ENCODE measurements at places on chromosomes 1 and 21.

GRCh38 chr1:5423109-5423508 lies 569.1 kb downstream of the NPHP4 start:
- no peak for DNase-seq

DNA sequence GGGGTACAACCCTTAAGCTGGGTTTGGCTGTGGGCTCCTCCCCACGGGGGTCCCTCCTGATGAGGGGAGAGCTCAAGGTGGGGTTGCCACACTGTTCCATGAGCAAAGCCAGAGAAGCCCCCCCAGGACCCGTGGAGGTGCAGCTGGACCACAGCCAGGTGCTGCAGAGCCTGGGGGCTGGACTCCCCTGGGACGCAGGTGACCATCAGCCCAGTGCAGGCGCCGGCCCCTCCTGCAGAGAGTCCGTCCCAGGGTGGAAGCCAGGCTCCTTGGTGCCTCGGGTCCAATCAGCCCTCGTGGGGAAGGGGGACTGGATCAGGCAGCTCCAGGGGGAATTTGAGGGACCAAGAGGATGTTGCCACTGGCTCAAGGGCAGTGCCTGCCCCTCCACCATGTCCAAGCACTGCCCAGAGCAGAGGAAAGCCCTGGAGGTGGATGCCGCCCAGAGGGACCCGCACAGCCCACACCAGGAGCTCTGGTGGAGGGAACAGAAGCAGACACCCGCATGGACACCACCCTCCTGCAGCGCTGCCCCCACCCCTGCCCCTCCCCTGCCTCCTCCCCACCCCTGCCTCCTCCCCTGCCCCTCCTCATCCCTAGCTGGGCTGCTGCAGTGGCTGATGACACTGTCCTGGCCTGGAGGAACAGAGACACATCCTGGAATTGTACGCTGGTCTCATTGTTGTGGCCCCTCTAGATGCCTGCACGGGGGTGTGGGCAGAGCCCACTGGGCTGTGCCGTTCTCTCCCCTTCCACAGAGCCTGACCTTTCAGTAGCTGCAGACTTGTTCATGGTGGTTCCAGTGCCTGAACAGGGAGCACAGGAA lies 30.8 kb upstream of the COL18A1 start:
- no peak for DNase-seq

DNA sequence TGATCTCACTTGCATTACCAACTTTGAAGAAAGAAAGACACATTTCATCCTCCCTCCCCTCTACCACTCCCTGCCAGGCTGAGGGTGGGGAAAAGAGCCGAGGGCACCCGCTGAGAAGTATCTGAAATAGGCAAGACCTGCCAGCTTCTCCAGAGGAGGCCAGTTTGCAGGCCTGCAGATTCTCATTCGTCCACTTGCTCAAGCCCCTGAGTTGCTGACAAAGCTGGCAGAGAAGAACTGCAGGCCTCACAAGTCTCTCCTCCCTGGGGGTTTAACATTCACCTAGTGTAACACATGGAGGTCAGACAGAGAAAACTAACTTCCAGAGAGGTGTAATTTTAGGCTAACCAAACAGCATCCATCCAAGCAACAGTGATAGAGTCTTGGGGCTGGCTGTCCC lies 376.4 kb downstream of the HHAT start:
- no peak for DNase-seq

DNA sequence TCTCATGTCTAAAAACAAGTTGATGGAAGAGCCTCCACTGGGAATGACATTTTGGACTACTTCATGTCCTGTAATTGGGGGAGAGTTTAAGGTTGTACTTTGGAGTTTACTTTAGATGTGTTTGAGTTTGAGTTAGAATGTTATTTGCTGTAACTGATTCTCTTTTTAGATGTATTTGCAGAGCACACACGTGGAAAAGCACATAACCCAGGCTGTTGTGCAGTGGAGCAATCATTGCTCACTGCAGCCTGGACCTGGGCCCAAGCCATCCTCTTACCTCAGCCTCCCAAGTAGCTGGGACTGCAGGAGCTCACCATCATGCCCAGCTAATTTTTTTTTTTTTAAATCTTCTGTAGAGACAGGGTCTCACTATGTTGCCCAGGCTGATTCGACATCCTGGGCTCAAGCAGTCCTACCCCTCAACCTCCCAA lies 36.7 kb upstream of the SH3D21 start:
- DNase-seq: no peak

GRCh38 chr1:109564194-109564878 lies 15.9 kb downstream of the GNAI3 start:
- DNase-seq: no peak

Data from dorsolateral prefrontal cortex (tissue), 122 donors.